ENCODE measurements at places on chromosomes 7 and 10. TPM values are rescaled to one million over a fixed set of nuclear protein-coding genes. Genes with fewer than 3 reads are reported as not detected.

Gene ANTXRL
- not detected for polyA plus RNA-seq

Gene CH25H
- polyA plus RNA-seq: 1.7 TPM

Gene A1CF
- polyA plus RNA-seq: 0.05 TPM

Gene ECHDC3
- 13.5 TPM for polyA plus RNA-seq

Gene GNG11
- polyA plus RNA-seq: 6.3 TPM

Gene LRRC18
- polyA plus RNA-seq: not detected

Gene PLEKHS1
- polyA plus RNA-seq: not detected

Gene CLEC5A
- not detected for polyA plus RNA-seq

Gene NEUROG3
- not detected for polyA plus RNA-seq

Gene GFRA1
- 1.2 TPM for polyA plus RNA-seq

Gene ANXA8L1
- polyA plus RNA-seq: not detected

Gene TECTB
- polyA plus RNA-seq: not detected

Gene MKX
- polyA plus RNA-seq: 0.66 TPM

Measured in GM23338 (cell line).